ENCODE measurements at places on chromosomes 2 and 18. TPM values are rescaled to one million over a fixed set of nuclear protein-coding genes. Genes with fewer than 3 reads are reported as not detected.

DNA sequence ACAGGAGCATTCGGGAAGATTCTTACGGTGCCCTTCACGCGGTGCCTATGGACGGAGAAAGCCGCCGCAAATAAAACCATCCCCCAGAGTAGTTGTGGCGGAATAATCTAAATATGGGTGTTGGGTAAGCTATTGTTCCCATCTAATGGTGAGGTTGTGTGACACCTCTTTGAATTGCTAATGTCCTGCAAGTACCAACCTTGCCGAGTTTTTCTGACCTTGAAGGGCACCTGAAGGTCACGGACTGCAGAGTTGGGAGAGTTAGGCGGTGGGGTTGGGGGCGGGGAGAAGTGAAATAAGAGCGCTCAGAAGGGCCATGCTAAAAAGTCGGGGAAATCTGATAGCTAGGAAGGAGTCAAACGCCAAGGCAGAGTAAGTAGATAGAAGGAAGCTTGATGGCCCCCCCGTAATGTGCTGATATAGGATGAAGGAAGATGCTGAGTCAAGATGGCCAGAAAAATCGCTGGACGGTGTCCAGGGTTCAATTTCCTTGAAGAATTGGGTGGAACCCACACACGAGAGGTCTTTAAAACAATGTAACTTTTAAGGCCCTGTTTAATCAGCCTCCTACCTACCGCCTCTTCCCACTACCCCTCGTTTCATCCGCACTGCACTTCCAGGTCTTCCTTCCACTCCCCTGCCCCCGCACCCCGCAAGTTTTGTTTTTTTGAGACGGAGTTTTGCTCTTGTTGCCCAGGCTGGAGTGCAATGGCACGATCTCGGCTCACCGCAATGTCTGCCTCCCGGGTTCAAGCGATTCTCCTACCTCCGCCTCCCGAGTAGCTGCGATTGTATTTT lies 600 bp downstream of the KATNAL2 start:
- DNase-seq, result no peak

- DNase-seq, result no peak
Measured at GRCh38 chr2:112843836-112844235, 7.3 kb upstream of the IL1B start.

The ONECUT2 gene
- polyA plus RNA-seq, result not detected

The FOXI3 gene
- polyA plus RNA-seq, result not detected

The PID1 gene
- 0.10 TPM for polyA plus RNA-seq

The KYNU gene
- polyA plus RNA-seq, result 14.5 TPM

GRCh38 chr18:58452454-58453166 lies 176.3 kb downstream of the ALPK2 start:
- DNase-seq, result no peak

All from B cell (primary cell).